Natural killer cell treated with Interleukin-12 subunit alpha and Interleukin-12 subunit beta and Interleukin-15 and Interleukin-18, amount 100 ng/mL, for 72 hours (primary cell): ENCODE measurements at places on chromosomes 13 and 19. TPM values are rescaled to one million over a fixed set of nuclear protein-coding genes. Genes with fewer than 3 reads are reported as not detected.
A peak's percentile ranks its signal among the peaks of the same experiment; 100 is the strongest.

DNA sequence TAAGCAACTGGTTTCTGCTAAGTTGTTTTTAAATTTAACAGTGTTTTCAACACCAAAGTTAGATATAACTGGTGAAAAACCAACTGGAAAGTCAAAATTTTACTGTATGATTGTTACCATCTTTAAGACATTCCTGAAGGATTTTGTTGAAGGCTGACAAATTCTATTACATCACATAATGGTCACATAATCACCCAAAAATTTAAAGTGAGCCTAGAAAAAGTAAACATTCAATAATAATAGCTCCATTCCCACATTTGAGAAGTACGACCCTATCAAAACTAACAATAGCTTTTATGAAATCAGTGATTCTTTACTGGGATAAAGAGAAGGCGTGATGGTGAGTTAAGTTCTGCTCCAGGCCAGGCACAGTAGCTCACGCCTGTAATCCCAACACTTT lies 51.6 kb downstream of the USP12 start:
- peaks cover 37% of the 10 kb centered on the region for H3K36me3 ChIP-seq
- no peak for DNase-seq
- H3K27ac ChIP-seq = no peak overlapping the region
- H3K27me3 ChIP-seq = no peaks in the 10 kb centered on the region
- no peak overlapping the region for H3K4me3 ChIP-seq

- no peak for DNase-seq
- no peak overlapping the region for H3K27ac ChIP-seq
These were observed 4.2 kb downstream of the TSPAN16 start for GRCh38 chr19:11299946-11300810.

GRCh38 chr13:109698779-109699178 lies 87.6 kb downstream of the IRS2 start:
- no peaks in the 10 kb centered on the region for H3K4me1 ChIP-seq
- no peak for DNase-seq
- H3K27ac ChIP-seq = no peak overlapping the region
- no peaks in the 10 kb centered on the region for H3K36me3 ChIP-seq
- H3K27me3 ChIP-seq = peaks cover 52% of the 10 kb centered on the region

Gene THSD1
- total RNA-seq = 0.43 TPM

GRCh38 chr13:73054712-73055111 lies 4.1 kb upstream of the KLF5 start:
- no peak overlapping the region for H3K27ac ChIP-seq
- H3K4me1 ChIP-seq = peaks cover 6% of the 10 kb centered on the region
- H3K27me3 ChIP-seq = peaks cover 22% of the 10 kb centered on the region
- H3K4me3 ChIP-seq = no peak overlapping the region
- no peak for DNase-seq

DNA sequence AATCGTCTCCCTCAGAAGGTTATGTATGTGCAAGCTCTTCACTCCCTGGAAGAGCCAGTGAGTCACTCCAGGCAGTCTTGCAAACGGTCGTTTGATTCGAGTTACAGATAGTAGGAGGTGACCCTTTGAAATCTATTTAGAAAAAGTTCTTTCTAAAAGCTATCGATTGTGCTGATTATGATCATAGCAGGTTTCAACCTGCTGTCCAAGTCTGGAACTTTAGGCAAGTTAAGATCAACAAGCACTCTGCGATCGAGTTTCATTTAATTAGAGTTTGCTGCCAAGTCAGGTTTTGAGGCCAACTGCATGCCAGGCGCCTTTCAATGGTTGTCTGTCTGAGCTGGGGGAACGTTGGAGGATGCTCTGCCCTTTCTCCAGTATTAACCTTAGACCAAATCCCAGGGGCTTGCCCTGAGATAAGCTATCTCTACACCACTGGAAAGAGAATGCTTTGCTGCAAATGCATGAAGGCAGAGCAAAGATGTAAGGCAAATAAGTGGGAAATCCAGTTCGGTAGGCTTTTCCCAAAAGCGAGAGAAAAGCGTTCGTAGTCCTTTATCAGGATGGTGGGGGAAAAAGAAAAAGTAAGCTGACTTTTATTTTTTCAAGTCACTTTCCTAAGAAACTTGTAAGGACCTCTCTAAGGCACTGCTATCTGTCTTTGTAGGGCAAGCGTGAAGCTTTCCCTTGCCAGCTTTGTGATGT lies 287.5 kb downstream of the ATP8A2 start:
- H3K4me3 ChIP-seq = no peak overlapping the region
- no peak for DNase-seq
- H3K4me1 ChIP-seq = no peaks in the 10 kb centered on the region
- H3K27ac ChIP-seq = no peak overlapping the region
- H3K36me3 ChIP-seq = no peaks in the 10 kb centered on the region

DNA sequence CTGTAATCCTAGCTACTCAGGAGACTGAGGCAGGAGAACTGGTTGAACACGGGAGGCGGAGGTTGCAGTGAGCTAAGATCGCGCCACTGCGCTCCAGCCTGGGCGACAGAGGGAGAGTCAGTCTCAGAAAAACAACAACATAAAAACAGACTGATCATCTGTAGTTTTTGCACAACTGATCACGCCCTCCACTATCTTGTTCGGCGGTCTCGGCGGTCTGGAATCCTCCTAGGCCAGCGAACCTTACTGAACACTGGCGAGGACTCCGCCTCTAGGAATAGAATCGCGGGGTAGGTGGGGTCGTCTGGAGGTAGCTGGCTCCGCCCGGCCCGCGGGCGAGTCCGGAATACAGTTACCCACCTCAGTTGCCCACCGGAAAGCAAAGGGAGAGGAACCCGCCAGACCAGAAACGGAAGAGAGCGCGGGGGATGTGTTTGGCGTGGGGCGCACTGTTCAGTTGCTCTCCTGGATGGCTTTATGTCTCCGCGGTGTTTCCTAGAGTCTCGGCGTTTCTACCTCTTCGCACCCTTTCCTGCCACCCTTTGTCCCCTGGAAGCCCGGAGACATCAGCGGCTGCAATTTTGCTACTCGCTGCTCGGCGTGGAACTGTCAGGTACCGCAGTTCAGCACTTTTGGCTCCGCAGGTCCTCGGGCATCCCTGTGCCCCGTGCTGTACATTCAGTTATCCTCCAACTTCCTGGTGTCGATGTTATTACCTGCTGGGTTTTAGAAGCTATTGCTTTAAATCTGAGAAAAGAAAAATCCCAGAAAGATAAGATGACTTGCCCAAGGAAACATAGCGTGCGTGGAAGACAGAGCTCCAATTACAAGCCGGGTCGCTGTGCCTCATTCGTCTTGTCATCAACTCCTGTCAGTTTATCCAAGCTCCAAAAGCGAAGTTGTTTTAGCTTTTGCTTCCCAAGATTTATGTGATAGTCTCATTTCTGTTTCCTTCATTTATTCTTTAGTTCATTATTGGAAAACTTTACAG lies 24.9 kb upstream of the HNRNPA1L2 start:
- peaks cover 17% of the 10 kb centered on the region for H3K4me1 ChIP-seq
- no peaks in the 10 kb centered on the region for H3K36me3 ChIP-seq
- H3K4me3 ChIP-seq = peak overlapping the region; percentile 98
- H3K27ac ChIP-seq = peak overlapping the region; percentile 93
- peaks cover 6% of the 10 kb centered on the region for H3K27me3 ChIP-seq

DNA sequence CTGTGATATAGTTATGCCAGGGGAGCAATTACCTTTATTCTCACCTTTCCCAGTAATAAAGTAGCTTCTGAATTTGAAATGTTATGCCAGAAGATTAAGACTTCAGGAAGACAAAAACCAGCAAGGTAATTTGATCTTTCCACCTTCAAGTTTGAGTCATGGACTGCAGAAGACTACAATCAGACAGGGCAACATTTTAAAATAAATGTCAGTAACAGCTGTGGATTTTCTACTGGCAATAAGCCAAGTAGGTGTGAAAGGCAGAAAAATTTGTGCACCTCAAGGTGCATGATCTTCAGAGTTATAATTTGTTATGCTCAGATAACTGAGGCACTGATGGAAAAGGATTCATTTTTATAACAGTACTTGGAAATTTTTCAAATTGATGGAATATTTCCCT lies 54.9 kb downstream of the SLITRK1 start:
- no peaks in the 10 kb centered on the region for H3K36me3 ChIP-seq
- H3K4me3 ChIP-seq = no peak overlapping the region
- DNase-seq = no peak
- no peaks in the 10 kb centered on the region for H3K4me1 ChIP-seq

- H3K4me1 ChIP-seq = no peaks in the 10 kb centered on the region
- no peak for DNase-seq
- H3K27me3 ChIP-seq = peaks cover 13% of the 10 kb centered on the region
- H3K4me3 ChIP-seq = no peak overlapping the region
These were observed 31.8 kb downstream of the EFNA2 start for GRCh38 chr19:1317274-1318003.

GRCh38 chr19:35291259-35291658 lies 702 bp upstream of the MAG start:
- H3K27ac ChIP-seq = no peak overlapping the region
- H3K27me3 ChIP-seq = no peaks in the 10 kb centered on the region
- H3K4me1 ChIP-seq = no peaks in the 10 kb centered on the region

GRCh38 chr13:91904005-91904404 lies 505.6 kb downstream of the GPC5 start:
- H3K4me1 ChIP-seq = no peaks in the 10 kb centered on the region
- no peak overlapping the region for H3K4me3 ChIP-seq
- DNase-seq = no peak

DNA sequence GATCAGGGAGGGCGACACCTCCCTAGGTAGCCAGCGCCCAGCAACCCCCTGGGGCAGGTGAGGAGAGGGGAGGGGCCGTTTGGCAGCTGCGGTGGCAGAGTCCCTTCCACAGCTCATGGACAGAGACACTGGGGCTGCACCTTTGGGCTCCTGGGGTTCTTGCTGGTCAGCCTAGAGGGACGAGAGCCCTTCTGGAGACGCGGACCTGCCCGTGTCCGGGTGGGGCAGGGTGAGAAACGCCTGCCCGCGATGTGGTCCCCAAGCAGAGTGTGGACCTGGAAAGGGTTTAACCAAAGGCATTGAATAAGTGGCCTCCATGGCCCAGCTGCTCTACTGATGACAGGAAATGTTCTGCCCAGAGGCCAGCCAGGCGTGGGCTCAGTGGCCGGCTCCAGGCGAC lies 38.3 kb downstream of the ADPRHL1 start:
- H3K4me1 ChIP-seq = no peaks in the 10 kb centered on the region
- no peak overlapping the region for H3K27ac ChIP-seq
- H3K36me3 ChIP-seq = no peaks in the 10 kb centered on the region
- H3K4me3 ChIP-seq = no peak overlapping the region

Gene TIMM50
- total RNA-seq = 133 TPM

- H3K27me3 ChIP-seq = no peaks in the 10 kb centered on the region
- no peak overlapping the region for H3K27ac ChIP-seq
- no peaks in the 10 kb centered on the region for H3K36me3 ChIP-seq
- no peak overlapping the region for H3K4me3 ChIP-seq
- peaks cover 21% of the 10 kb centered on the region for H3K4me1 ChIP-seq
- DNase-seq = no peak
These were observed 101.3 kb downstream of the KCNRG start for GRCh38 chr13:50116430-50116973.

- no peak for DNase-seq
- H3K4me1 ChIP-seq = peaks cover 73% of the 10 kb centered on the region
- H3K36me3 ChIP-seq = peaks cover 33% of the 10 kb centered on the region
- no peaks in the 10 kb centered on the region for H3K27me3 ChIP-seq
- peak overlapping the region; percentile 87 for H3K27ac ChIP-seq
These were observed 7.6 kb downstream of the ALOX5AP start for GRCh38 chr13:30742901-30743300.

- H3K27me3 ChIP-seq = peaks cover 17% of the 10 kb centered on the region
- H3K36me3 ChIP-seq = no peaks in the 10 kb centered on the region
- no peak overlapping the region for H3K4me3 ChIP-seq
- H3K4me1 ChIP-seq = peaks cover 11% of the 10 kb centered on the region
These were observed 103.8 kb upstream of the SPATA13 start for GRCh38 chr13:24056616-24057137.

Gene SHD
- total RNA-seq = not detected

DNA sequence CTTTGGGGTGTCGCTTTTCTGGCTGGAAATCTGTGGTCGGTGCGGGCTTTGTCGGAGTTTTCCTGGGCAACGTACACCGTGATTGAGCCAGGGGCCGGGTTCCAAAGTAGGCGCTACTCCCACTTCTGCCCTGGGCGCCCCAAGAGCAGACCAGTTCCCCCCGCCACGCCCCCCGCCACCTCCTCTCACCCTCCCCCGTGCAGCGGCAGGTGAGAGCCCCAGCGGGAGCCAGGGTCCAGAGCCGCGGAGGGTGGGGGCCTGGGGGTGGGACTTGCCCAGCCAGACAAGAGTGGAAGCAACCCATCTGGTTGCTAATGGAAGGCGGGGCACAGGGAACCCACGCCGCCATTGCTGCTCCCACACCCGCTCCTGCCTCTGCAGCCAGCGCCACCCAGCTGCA lies 2195.9 kb downstream of the PCDH9 start:
- H3K27me3 ChIP-seq = no peaks in the 10 kb centered on the region
- H3K4me1 ChIP-seq = no peaks in the 10 kb centered on the region
- DNase-seq = no peak
- H3K36me3 ChIP-seq = no peaks in the 10 kb centered on the region
- no peak overlapping the region for H3K27ac ChIP-seq
- no peak overlapping the region for H3K4me3 ChIP-seq

GRCh38 chr13:71829547-71829946 lies 37.5 kb downstream of the DACH1 start:
- DNase-seq = no peak
- H3K4me3 ChIP-seq = no peak overlapping the region
- peaks cover 4% of the 10 kb centered on the region for H3K4me1 ChIP-seq
- no peaks in the 10 kb centered on the region for H3K36me3 ChIP-seq
- H3K27me3 ChIP-seq = no peaks in the 10 kb centered on the region

Gene KRTDAP
- not detected for total RNA-seq

GRCh38 chr13:111468037-111468959 lies 147.9 kb downstream of the TEX29 start:
- no peak for DNase-seq
- no peak overlapping the region for H3K27ac ChIP-seq
- H3K4me1 ChIP-seq = no peaks in the 10 kb centered on the region
- H3K4me3 ChIP-seq = no peak overlapping the region
- H3K27me3 ChIP-seq = peaks cover 21% of the 10 kb centered on the region
- H3K36me3 ChIP-seq = no peaks in the 10 kb centered on the region

- H3K4me3 ChIP-seq = no peak overlapping the region
- no peak for DNase-seq
- peaks cover 28% of the 10 kb centered on the region for H3K27me3 ChIP-seq
- H3K27ac ChIP-seq = no peak overlapping the region
- no peaks in the 10 kb centered on the region for H3K36me3 ChIP-seq
- H3K4me1 ChIP-seq = no peaks in the 10 kb centered on the region
These were observed 168.6 kb downstream of the LACC1 start for GRCh38 chr13:44048326-44048725.

- H3K27ac ChIP-seq = no peak overlapping the region
- H3K4me1 ChIP-seq = no peaks in the 10 kb centered on the region
- H3K36me3 ChIP-seq = peaks cover 9% of the 10 kb centered on the region
- no peak for DNase-seq
- no peaks in the 10 kb centered on the region for H3K27me3 ChIP-seq
- no peak overlapping the region for H3K4me3 ChIP-seq
These were observed 794.3 kb upstream of the MIR17HG start for GRCh38 chr13:90553159-90553558.
